Naive thymus-derived CD8-positive, alpha-beta T cell (primary cell): ENCODE measurements at places on chromosomes 7 and 10.

DNA sequence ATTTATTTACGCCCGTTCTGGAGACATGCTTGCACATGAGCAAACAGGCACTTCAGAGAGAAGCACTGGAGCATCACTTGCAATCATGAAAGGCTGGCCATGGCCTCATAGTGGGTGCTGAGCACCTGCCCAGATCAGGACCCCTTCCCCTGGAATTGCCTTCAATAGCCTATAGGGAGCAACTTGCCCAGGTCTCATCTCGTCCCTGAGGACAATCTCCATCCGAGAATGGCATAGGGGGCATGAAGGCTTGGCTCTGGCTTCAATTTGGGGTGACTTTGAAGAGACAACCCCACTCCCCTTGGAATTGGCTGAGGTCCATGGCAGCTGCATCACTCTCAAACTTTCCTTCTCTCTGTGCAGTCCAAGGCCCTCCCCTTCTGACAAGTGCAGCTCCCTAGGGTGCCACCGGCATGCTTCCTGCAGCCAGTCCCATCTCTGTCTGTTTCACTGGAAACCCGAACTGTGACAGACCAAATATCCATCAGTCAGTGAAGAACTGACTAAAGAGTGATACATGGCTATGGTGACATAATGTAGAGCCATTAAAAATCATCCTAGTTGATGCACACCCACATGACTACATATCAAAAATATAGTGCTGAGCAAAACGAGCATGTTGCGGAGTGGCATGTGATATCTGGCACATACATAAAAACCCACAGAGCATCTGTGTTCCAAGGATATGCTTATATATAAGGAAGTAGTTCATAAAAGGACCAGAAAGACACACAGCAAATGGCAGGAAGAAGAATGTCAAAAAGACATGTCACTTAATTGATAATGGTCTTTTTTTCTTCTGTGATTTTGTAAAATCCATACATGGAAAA is 12.4 kb downstream of the GDF2 start:
- no peak for DNase-seq

- DNase-seq, result no peak
These were observed 7.3 kb downstream of the WDFY4 start for GRCh38 chr10:48691812-48692528.

- DNase-seq, result peak; percentile 42
These were observed 5.4 kb upstream of the ZFYVE27 start for GRCh38 chr10:97731346-97732051.

GRCh38 chr7:128217030-128217805 is 23.9 kb upstream of the LEP start:
- no peak for DNase-seq

GRCh38 chr7:129634361-129635034 is 23.0 kb downstream of the NRF1 start:
- DNase-seq, result no peak

- DNase-seq, result no peak
These were observed 104.6 kb upstream of the SFMBT2 start for GRCh38 chr10:7515439-7515838.

- DNase-seq, result no peak
These were observed 29.5 kb upstream of the VDAC2 start for GRCh38 chr10:75181073-75181472.

GRCh38 chr7:36128448-36129047 is 24.5 kb upstream of the EEPD1 start:
- DNase-seq, result no peak

GRCh38 chr7:36308031-36308430 is 81.6 kb upstream of the ANLN start:
- DNase-seq, result no peak

GRCh38 chr7:133941496-133941895 is 185.6 kb upstream of the LRGUK start:
- no peak for DNase-seq

GRCh38 chr7:17600340-17600752 is 301.9 kb downstream of the AHR start:
- no peak for DNase-seq

DNA sequence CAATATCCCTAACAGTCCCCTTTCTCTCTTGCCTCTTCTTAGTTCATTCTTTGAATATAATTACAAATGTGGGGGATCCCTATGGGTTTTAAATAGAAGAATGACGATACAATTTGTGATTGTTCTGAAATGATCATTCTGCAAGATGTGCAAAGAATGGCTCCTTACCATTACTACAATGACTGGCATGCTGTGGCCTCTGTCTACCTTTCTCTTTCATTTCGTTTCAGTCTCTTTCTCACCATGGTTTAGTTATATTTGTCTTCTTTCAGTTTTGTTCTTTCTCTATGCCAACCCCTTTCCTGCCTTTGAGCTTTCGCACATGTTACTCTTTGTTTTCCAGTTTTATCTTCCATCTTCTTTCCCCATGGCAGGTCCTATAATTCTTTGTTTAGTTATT is 176.5 kb downstream of the SUGCT start:
- DNase-seq, result no peak

GRCh38 chr10:100579261-100580090 is 43.7 kb downstream of the HIF1AN start:
- DNase-seq, result no peak

- DNase-seq, result peak; percentile 30
These were observed 638 bp downstream of the IQCE start for GRCh38 chr7:2559283-2559950.

- no peak for DNase-seq
These were observed 11.6 kb downstream of the MCMBP start for GRCh38 chr10:119860866-119861607.

DNA sequence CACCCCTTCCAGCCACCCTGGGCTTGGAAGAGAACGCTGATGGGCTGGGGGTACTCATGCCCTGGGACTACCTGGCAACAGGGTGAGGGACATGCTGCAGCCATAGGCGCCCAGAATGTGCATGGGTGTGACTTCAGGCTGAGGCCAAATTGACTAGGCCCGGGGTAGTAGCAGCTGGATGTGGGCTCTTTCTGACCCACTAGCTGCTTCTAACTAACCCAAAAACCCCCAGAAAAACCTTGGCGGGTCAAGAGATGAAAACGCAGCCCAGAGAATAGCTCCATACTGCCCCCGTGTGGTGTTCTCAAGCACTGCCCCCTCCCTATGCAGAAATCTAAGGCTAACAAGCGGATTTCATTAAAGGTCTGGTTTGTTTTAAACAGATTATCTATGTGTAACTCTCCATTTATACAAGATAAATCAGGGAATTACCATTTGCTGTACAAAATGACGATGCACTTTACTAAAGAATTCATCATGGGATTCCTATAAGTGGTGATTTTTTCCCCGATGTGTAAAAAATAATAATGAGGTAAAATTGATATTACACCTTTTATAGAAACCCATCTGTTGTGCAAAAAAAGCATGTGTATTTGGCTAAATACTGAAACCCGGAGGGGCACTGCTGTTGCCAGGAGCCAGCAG is 4.2 kb downstream of the SMARCD3 start:
- peak; percentile 48 for DNase-seq

DNA sequence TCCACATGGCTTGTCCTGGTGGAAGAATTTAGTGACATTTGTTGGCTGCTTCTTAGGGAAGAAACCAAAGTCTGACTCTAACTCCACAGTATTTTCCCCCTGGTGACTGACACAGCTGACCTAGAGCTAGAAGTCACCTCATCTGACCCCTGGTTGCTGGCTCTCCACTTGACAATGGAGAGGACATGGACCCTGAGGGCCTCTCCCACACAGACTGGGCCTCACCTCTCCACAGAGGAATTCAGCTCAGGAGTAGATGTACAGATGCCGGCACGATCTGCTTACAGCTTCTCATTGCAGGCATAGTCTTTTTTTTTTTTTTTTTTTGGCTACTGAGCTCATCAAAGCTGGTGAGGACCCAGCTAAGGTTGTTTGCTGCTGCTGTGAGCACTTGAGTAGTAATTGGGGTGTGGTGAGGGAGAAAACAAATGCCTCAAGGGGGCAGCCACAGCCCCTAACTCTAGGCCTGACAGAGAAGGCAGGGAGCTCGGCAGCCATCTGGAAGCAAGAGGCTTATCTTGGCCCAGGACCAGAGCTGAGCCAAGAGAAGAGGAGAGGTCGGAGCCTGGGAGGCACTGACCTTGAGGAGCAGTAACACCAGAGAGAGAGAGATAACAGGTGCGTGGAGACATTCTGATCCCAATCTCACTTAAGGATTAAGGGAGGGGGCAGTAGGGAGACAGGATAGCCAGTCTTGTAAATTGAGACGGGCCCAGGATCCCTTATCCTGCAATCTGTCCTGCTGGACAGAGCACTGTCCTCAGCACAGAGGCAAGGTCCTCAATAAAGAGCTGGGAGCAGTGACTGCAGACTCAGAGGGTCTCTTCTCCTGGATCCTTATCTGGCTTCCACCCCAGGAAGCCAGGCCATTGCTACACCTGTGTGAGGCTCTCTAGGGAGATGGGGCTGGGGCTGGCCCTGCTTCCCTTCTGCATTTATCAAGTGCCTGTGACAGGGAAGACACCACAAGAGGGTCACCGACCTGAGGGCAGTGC is 9.4 kb downstream of the PRSS58 start:
- DNase-seq, result no peak

- no peak for DNase-seq
These were observed 2.2 kb upstream of the MYL10 start for GRCh38 chr7:101631224-101631714.

- DNase-seq, result no peak
These were observed 15.4 kb downstream of the PTPRN2 start for GRCh38 chr7:158572000-158572828.

DNA sequence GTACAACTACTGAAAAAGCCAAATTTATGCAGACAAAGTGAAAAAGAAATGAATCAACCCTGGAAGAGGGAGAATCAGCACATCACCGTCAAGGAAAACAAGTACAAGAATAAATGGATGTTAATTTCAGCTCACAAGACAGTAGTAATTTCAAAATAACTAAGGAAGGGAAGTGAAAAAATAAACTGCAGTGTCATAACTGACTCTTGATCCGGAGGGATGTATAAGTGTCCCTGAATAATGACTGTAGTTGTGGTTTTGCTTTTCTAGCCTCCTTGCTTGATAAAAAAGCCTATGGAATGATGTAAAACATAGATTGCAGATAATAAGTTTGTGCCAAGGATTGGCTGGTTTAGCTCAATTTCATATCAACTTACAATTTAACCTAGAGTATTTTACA is 721.1 kb upstream of the C7orf33 start:
- no peak for DNase-seq

DNA sequence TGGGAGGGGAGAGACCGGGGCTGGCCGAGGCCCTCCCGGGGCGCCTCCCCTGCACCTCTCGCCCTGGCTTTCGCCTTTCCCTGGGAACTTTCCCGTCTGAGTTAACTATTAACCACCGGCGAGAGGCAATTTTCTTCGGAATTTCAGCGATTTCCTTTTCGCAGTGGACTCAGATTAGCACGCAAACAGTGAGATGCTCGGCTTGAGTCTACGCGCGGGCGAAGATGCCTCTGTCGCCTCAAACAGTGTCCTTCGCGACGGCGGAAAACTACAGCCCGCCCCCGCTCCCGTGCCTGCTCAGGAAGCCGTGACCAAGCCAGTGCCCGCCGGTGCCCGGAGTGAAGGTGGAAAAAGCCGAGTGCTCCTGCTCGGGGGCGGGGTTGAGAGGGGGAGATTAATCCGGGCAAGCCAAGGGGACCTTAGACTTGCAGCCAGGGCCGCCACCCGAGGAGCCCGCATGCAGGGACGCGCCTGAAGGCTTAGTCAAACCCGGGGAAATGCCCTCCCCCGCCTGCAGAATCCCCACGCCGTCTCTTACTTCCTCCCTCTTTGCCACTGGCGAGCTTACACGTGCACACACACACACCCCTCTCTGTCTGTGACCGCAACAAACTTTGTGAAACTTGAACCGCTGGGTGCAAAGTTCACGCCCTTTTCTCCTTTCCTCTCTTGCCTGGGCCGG is 14.5 kb upstream of the PAX2 start:
- no peak for DNase-seq

GRCh38 chr7:108253275-108254044 is 123.3 kb upstream of the LAMB4 start:
- DNase-seq, result no peak

GRCh38 chr10:101301111-101301731 is 52.7 kb upstream of the BTRC start:
- DNase-seq, result no peak
